ENCODE measurements at places on chromosomes 7 and 10. TPM values are rescaled to one million over a fixed set of nuclear protein-coding genes. Genes with fewer than 3 reads are reported as not detected.

Gene ANKRD2
- total RNA-seq = not detected

Gene IKZF5
- 3.1 TPM for total RNA-seq

Gene SPDYE16
- not detected for total RNA-seq

Gene SLC13A1
- total RNA-seq = not detected

Gene FAM221A
- total RNA-seq = 2.0 TPM

Gene ACTL6B
- total RNA-seq = not detected

Gene ZP3
- 4.0 TPM for total RNA-seq

Gene KLF14
- total RNA-seq = not detected

Gene SPDYE9
- not detected for total RNA-seq

Gene CCZ1
- total RNA-seq = 76.3 TPM

Gene TCTN3
- 43.8 TPM for total RNA-seq

Gene FKBP6
- not detected for total RNA-seq

Gene PALD1
- total RNA-seq = 197 TPM

Gene RADIL
- 3.4 TPM for total RNA-seq

Gene SEMA4G
- total RNA-seq = 6.9 TPM

Gene DENND10
- 68.0 TPM for total RNA-seq

Gene HOXA11
- 5.0 TPM for total RNA-seq

Gene MDFIC
- total RNA-seq = 16.6 TPM

Gene CCDC7
- 2.4 TPM for total RNA-seq

Gene PILRA
- total RNA-seq = 2.5 TPM

Gene CDH23
- total RNA-seq = not detected

Gene SUN3
- total RNA-seq = 0.64 TPM

Gene GHRHR
- total RNA-seq = not detected

Gene CCDC3
- total RNA-seq = 1.8 TPM

Gene ACHE
- 2.0 TPM for total RNA-seq

Gene HOXA2
- total RNA-seq = 0.24 TPM

Gene NPY4R
- not detected for total RNA-seq

Gene MACROH2A2
- 5.8 TPM for total RNA-seq

Gene ACBD7
- total RNA-seq = not detected

Gene PRKCQ
- 1.9 TPM for total RNA-seq

Gene PTF1A
- not detected for total RNA-seq

Gene UPK3BL1
- total RNA-seq = 13.4 TPM

Gene CFAP43
- 0.18 TPM for total RNA-seq

Gene ASIC3
- 1.6 TPM for total RNA-seq

Gene RASSF4
- 20.4 TPM for total RNA-seq

Gene HMX2
- total RNA-seq = not detected

Gene RARRES2
- total RNA-seq = not detected

Gene PNLIPRP3
- total RNA-seq = not detected
